ENCODE measurements at places on chromosomes 16 and 17.

GRCh38 chr17:70105641-70106040 lies 30.6 kb downstream of the KCNJ16 start:
- no peak for DNase-seq

DNA sequence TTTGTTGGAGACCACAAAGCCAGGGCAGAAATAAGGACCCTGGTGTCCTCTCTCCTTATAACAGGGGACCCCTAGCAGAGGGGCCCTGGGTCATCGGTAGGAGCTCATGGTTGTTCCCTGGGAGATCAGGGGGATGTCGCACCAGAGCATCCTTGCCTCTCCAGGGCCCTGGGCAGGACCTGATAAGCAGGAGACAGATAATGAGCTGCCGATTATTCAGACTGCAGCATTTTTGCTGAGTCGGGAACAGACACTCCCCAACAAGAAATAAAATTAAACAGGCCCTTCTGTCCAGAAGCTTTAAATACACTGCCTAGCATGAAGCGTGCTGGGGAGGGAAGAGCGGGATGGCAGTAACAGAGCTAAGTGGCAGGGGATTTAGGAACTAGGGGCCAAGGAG lies 15.4 kb upstream of the GFAP start:
- DNase-seq = no peak

GRCh38 chr17:61294286-61294685 lies 105.4 kb upstream of the TBX2 start:
- no peak for DNase-seq

GRCh38 chr17:78710607-78711006 lies 71.5 kb downstream of the CYTH1 start:
- no peak for DNase-seq

DNA sequence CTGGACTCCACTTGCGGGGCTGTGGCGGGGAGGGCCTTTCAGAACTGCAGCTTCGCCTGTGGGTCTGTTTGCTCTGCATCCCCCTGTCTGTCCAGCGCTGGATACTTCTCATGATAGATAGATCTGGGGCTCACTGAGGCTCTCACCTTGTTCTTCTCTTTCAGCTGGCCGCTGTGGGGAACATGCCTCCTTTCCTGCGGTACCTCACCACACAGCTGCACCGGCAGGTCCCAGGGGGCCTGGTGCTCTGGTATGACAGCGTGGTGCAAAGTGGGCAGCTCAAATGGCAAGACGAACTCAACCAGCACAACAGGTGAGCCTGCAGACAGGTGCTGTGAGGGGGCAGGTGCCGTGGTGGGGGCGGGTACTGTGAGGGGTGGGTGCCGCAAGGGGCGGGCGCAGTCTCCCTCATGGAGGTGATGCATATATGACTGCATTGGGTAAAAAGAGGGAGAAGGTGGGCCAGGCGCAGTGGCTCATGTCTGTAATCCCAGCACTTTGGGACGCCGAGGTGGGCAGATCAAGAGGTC lies 6.2 kb downstream of the ENGASE start:
- no peak for DNase-seq

GRCh38 chr17:2948721-2949468 lies 114.5 kb downstream of the OR1D5 start:
- no peak for DNase-seq

DNA sequence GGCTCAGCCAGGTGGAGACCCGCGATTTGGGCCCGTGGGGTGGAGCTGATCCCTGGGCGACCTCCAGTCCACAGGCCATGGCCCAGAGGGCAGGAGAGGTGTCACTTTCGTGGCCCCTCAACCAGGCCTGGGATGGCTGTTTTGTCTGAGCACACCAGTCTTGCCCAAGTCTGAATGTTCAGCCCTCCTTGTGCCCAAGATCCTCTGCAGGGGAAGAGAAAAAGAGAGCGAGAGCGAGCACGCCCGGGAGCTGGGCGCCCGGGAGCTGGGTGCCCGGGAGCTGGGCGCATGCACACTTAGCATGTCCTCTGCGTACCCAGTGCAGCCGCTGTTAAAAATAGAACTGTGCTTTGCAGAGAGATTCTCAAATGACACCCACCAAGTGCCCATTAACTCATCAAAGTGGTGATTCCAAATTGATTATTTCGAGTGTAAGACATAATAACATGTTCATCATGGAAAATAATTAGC lies 403.3 kb upstream of the TNRC6C start:
- no peak for DNase-seq

DNA sequence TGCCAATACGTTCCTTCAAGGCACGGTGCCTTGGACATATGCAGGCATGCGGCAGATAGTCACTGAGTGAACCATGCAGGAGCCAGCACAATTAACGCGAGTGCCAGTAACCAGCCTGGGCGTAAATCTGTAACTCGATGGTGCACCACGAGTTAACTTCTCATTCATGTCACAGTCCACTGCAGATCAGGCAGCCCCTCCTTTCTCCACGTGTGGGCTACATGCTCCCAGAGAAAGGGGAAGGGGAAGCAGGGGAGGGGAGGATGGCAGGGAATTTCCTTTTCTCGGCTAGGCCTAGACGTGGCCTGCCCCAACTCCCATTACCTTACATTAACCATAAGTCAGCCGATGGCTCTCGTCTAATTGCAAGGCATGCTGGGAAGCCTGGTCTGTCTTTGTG lies 287.9 kb downstream of the CPPED1 start:
- no peak for DNase-seq

DNA sequence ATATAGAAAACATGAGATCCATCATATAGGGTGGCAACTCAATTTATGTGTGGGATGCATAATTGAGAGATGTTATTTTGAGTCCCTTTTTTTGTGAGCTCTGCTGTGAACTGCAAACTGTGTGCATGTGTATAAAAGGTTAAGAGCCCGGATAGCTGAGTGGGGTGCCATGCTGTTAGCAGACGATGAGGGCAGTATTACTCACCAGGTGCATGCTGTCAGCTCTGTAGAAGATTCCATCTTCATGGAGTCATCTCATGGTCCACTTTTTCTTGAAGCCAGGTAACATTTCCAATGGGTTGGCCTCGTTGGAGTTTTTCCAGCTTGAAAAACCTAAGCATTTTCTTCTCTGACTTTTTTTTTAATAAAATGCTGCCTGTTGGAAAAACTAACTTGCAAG lies 43.0 kb upstream of the RHBDL3 start:
- DNase-seq = no peak

GRCh38 chr17:27473748-27474609 lies 17.7 kb downstream of the KSR1 start:
- DNase-seq = peak; percentile 43

DNA sequence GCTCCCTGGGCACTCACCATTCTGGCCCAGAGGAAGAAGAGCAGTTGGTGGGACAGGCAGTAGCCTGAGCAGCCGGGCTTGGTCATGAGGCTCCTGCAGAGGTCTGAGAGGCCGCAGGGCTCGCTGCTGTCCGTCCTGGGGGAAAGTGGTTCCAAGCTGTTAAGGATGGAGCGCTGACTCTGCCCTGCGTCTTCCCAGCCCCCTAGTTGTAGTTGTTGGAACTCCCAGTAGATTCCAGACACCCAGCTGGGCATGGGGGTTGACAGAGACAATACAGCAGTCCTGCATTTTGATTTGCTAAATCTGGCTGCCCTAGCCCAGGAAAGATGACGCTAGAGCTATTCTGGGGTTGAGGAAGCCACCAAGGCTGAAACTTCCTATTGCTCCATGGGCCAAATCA lies 7.3 kb downstream of the C16orf89 start:
- no peak for DNase-seq

DNA sequence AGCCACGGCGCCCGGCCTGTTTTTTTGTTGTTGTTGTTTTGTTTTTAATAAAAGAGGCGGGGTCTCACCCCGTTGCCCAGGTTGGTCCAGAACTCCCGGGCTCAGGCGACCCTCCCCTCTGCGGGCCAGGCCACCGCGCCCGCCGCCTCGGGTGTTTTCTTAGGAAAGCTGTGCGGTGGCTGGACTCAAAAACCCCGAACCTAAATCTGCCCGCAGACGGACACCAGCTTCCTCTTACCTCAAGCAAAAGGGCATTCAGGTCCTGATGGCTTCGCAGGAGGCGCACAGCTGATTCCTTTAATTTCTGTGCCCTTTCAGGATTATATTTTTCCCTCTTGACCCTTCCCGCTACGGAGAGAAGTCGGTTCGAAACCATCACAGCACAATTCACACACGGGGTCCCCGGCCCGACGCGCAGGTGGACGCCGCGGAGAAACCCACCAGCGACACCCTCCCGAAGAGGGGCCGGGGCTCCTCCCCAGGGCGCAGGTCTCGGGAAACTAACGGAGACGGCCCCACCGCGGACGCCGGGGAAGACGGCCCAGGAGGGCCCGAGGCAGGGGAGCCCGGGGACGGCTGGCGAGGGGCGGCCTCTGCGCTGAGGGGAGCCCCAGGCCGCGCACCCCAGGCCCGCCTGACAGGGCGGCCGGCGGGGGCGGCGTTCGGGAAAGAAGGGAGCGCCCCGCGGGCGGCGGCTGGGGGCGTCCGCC lies 653 bp downstream of the FANCA start:
- no peak for DNase-seq

DNA sequence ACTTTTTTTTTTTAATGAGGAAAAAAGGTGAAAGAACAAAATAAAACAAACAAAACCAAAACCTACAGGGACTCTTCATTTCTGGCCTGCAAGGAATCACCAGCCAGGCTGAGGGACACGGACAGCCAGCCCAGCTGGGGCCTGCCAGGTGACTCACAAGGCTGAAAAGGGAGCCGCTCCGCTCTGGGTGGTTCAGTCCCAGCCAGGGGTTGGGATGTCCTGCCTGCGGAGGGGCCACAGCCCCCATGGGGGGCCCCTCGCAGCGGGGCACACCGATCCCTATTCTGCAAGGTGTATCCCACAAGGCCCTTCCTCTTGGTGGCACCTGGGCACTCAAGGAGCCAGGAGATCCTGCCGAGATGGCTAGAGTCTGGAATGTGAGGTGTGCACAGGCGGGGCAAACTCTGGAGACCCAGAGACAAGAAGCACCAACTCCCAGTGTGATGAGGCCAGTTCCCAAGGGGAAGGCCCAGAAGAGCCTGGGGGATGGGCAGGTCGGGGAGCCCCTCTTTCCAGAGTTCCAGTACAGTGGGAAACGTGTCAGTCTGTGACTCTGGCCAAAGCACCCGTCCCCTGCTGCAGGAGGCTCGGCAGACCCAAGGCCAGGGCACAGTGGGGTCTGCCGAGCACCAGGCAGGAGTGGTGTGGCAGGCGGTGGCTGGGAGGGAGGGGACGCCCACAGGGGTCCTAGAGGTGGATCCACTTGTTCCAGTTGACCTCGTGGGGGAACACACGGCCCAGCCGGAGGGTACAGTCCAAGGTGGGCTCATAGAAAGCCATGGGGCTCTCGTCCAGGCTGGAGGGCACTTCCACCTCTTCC lies 58.9 kb downstream of the IL21R start:
- no peak for DNase-seq

DNA sequence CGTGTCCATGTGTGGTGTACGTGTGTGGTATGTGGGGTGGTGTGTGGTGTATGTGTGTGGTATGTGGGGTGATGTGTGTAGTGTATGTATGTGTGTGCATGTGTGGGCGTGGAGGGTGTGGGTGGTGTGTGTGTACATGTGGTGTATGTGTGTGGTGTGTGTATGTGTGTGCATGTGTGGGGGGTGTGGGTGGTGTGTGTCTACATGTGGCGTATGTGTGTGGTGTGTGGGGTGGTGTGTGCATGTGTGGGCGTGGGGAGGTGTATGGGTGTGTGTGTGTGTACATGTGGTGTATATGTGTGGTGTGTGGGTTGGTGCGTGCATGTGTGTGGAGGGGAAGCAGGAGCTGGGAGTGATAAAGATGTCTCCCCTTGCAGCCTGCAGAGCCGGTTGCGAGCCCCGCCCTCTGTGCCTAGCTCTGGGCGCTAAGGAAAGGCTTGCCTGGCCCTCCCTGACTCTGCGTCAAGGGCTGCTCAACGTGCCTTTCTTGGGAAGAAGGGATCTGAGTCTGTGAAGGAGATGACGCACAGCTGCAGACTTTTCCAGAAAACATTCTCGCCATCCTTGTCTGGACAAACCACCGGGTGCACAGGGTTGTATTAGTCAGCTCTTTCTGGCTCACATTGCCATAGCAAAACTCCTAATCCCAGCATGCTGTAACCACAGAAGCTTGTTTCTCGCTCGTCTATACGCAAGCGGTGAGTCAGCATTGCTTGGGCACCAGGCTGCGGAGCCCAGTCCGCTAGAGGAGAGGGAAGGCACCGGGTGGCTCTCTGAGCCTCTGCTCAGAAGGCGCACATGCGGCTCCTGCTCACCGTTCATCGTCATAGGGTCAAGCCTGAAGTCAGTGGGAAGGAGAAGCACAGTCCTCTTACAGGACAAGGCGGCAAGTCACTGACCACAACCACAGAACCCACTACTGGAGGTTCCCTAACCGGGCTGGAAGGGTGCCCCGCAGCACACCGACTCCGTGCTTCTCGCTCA lies 2.0 kb upstream of the CD300H start:
- no peak for DNase-seq

DNA sequence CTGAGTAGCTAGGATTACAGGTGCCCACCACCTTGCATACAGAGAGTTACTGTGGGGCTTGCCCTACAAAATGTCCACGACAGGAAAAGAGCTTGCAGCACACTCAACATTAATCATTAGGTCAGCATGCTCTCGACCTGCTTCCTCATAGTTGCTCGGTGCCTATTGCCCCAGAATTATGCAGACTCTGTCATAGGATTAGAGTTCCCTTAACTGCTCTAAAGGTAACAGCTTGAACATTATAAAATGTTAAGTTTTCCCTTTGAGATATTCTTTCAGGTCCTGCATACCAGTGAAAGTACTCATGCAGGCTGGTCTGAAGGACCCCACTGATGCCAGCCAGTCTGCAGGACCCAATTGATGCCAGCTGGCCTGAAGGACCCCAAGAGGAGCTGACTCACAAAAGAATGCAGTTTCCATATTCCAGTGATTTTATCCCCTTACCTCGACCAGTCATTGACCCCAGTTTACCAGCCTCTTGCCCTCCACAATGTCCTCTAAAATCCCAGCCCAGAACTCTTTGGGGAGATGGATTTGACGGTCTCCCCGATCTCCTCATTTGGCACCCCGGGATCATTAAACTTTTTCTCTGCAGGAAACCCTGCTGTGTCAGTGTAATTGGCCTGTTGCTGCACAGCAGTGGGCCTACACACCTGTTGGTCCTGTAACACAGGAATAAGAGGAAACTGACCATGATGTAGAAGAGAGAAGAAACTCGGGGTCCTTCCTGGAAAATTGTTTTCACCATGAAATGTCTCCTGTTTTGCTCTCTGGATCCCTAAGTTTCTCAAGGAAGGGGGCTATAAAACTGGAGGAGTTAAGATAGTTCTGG lies 10.6 kb downstream of the ICAM2 start:
- DNase-seq = no peak

DNA sequence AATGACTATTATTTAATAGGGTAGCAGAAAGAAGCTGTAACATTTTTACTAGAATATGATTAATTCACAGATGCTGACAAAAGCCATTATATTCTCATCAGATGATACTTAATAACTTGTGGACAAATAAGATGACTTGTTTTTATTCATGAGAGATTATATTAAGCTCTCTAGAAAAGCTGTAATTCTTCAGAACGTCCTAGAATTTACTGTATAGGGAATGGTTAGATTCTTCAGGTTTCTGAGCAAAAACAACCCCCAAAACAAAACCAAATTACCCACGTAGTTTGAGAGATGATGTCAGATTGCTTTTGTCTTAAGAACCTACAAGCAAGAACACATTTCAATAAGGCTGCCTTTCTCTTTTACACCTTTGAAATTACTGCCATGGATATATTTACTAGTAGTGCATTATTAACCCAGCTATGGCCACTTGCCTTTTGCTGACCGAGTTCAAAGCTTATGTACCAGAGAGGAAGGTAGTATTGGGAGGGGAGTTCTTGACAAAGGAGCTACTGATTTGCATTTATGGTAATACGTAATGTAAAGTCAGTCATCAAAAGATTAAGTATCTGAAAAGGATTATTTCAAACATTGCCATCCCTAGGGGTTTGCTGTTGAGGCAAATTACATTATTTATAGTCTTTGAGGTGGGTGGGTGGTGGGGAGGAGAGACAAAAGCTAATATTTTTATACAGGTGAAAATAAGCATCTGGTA lies 51.7 kb downstream of the NLK start:
- DNase-seq = no peak
